Stimulated activated CD8-positive, alpha-beta memory T cell treated with anti-CD3 and anti-CD28 coated beads, Interleukin-2, amount 100 ng/mL, for 48 hours (primary cell): ENCODE measurements at places on chromosomes 16 and 17.

GRCh38 chr17:65362826-65363225, 198.6 kb downstream of the AXIN2 start:
- no peak for DNase-seq

DNA sequence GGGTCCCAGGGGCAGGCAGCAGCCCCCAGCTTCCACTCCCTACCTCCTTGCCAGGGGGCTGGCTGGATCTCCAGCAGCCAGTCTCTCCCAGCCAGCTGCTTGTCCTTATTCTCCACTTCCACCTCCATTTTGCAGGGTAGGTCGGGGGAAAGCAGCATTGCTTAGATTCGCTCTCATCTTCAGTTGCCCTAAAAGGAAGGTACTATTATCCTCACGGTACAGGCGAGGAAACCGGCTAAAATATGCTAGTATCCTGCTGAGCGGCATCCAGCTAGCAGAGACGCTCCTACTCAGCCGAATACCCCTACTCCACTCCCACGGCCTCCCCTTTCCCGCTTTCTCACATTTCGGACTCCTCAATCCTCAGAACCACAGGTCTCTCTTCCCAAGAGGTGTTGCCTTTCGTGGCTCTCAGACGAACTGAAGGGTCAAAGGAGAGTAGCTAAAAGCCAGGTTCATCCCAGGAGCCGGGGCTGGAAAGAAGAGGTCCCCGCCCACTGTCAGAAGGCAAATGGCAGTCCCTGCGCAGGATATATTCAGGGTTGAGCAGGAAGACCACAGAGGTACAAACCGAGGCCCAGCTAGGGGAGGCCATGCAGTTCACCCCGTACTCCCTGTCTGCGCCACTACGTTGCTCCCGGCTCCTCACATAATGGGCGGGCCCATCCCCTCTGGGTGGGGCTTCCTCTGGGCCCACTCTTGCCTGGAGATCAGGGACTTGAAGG, 1.7 kb upstream of the RAB11FIP4 start:
- DNase-seq: no peak

DNA sequence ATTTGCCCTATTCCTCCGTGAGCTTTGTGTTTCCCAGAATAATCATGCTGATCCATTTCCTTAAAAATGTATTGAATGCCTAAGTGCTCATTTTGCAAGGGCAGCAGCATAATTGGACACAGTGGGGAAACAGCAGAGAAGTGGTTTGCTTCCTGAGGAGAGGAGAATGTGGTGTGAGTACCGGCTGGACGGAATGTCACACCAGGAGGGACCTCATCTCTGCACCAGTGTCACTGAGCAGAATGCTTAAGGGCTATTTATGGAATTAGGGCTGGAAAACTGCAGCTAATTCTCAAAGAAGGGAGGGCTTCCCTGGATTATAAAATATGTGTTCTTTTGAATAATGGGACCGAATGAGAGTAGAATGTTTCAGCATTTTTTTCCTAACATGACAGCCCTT, 1100.6 kb upstream of the RBFOX1 start:
- no peak for DNase-seq

GRCh38 chr17:69761767-69762321, 313.2 kb upstream of the KCNJ16 start:
- no peak for DNase-seq

- DNase-seq: no peak
Observed at GRCh38 chr17:81173762-81174155, 7.7 kb upstream of the AATK start.

- DNase-seq: no peak
Observed at GRCh38 chr16:17380613-17381012, 90.1 kb downstream of the XYLT1 start.

DNA sequence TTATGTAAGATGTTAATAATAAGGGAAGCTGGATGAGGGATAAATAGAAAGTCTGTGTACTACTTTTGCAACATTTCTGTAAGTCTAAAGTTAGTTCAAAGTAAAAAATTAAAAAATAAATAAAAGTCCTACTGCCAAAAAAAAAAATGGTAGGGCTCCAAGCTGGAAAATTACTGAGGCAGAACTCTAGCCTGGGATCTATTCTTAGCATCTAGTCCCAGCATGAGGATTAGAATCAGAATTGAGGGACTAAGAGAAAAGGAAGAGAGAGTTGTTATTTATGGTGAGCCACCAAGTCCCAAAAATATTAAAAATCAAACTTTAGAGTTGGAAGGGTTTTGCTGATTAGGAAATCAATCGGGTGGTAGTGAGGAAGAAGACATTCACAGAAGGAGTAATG, 110.3 kb downstream of the CYB561 start:
- DNase-seq: no peak

- no peak for DNase-seq
Observed at GRCh38 chr17:58085039-58085715, 2.0 kb downstream of the DYNLL2 start.

DNA sequence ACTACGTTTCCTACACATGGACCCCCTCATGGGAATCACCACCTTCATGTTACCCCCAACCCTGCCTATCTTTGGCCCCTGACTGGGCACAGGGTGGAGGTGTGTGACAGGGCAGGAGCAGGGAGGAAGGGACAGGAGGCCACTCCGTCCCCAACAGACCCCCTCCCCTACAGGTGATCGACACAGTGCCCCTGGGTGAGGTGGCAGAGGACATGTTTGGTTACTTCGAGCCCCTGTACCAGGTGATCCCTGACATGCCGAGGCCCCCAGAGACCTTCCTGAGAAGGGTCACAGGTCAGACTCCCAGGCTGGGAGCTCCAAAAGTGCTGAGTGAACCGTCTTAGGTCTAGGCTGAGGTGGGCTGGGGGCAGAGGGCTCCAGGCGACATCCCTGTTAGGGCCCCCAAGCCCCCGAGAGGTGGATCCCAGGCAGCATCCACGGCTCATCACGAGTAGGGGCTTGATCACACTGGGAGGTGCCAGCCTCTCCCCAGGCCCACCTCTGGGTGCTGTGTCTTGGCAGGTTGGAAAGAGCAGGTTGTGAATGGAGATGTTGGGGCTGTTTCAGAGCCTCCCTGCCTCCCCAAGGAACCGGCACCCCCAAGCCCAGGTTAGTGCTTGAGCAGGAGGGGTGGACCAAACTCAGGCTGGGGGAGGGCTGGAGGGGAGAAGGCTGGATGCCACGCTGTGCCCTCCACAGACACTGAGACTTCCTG, 1.5 kb downstream of the ACBD4 start:
- no peak for DNase-seq

DNA sequence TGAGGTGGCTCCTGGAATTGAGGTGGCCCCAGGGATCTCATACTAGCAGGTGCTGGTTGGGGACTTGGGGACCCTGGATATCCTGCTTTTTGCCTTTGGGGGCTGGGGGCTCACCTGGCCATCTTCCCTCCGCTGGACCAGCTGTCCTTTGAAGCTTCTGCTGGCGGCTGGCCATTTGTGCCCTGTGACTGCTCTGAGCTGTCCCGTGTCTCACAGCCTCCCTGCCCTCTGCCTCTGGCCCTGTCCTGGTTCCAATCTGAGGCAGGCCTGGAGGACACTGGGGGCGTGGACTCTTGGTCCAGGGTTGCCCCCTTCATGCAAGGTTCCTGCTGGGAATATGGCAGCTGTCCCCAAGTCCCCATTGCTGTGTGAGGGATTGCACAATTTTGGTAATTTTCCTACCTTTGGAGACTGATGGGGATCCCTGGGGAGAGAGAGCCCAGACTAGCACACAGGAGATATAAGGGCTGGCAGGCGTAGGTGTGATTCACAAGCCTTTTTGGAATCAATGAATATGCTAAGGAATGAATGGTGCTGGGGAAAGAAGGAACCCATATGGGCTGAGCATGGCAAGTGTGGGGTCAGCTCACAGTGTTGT, 19.2 kb downstream of the ADCY7 start:
- DNase-seq: no peak

- peak; percentile 50 for DNase-seq
Observed at GRCh38 chr17:50346313-50347116, 589 bp downstream of the XYLT2 start.

- no peak for DNase-seq
Observed at GRCh38 chr17:33192951-33193911, 99.9 kb downstream of the ASIC2 start.

DNA sequence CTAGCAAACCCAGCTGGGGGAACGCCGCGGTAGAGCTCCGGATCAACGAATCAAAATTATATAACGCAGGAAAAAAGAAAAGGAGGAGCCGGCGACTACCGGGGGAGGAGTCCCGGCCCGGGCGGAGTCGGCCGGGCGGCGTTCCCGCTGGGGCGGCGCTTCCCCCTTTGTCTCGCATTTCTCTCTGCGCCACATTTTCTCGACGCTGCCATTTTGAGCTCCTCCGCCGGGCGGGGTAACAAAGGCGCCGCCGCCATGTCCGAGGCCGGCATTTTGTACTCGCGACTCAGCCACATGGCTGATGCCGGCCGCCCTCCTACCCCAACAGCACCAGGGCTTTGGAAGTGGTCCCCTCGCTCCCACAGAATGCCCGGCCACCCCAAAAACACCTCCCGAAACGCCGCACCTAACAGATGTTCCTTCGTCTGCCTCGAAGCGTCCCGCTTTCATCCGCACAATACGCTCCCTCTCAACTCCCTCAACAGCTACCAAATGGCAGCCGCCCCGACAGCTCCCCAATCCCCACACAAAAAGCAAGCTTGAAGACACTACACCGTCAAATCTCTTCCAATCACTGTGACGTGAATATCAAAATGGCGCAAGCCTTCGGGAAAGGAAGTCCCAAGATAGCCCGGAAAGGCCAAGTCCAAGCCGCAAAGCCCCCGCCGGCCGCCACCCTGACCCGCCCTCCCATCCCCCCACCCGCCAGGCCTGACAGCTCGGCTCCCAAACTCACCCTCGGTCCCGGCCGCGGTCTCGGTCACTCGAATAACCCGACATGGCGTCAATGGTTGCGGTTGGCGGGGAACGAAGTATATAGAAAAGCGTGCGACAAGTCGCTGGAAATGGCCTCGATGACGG, 519 bp downstream of the DDX5 start:
- peak; percentile 66 for DNase-seq

DNA sequence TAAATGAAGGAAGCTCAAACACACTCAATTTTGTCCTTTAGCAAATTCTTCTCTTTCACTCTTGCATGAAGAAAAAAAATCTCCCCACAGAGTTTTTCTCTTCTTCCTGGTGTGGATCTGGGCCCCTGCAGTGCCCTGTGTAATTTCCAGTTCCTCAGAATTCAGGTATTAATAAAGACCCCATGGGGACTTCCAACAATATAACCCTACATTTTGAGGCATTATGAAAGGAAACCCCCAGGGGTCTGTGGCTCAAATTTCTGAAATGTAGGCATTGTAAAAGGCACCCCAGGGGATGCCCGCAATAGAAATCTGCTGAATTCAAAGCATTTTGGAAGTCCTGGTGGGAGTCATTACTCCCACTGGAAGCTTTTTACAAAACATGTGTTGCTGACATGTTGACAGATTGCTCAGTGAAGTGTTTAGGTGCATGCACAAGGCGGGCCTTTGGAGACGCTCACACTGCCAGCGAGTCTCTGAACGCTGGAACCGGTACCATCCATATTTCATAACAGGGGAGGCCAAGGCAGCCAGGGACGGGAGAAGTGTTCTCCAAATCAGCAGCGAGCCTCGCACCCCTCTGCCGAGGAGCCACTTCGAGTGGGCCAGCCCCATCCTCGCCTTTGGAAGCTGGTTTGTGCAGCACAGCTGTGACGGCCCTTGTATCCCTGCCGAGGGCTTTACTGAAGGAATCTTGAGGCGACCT, 154.0 kb downstream of the ZNF423 start:
- DNase-seq: no peak

- no peak for DNase-seq
Observed at GRCh38 chr17:18145811-18146210, 37.3 kb downstream of the MYO15A start.

DNA sequence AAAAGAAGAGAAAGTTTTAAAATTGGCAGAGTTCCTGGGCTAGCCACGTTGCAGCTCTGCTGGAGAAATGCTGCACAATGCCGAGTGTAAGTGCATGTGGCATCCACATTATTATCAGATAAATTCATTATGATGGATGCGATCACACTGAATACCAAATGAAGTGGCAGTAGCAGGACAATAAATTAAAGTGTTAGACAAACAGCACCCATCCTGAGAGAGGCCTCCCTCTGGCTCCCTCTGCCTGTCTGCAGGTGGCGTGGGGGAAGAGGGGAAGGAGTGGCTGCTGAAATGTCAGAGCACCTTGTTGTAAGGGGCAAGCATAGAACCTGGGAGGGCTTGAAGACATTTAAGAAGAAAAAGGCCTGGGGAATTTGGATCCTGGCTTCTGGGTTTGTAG, 324.1 kb downstream of the HAPSTR1 start:
- DNase-seq: no peak

GRCh38 chr17:29709866-29710519, 87.3 kb upstream of the CORO6 start:
- DNase-seq: no peak

GRCh38 chr17:58300336-58300735, 19.6 kb upstream of the MPO start:
- DNase-seq: no peak

DNA sequence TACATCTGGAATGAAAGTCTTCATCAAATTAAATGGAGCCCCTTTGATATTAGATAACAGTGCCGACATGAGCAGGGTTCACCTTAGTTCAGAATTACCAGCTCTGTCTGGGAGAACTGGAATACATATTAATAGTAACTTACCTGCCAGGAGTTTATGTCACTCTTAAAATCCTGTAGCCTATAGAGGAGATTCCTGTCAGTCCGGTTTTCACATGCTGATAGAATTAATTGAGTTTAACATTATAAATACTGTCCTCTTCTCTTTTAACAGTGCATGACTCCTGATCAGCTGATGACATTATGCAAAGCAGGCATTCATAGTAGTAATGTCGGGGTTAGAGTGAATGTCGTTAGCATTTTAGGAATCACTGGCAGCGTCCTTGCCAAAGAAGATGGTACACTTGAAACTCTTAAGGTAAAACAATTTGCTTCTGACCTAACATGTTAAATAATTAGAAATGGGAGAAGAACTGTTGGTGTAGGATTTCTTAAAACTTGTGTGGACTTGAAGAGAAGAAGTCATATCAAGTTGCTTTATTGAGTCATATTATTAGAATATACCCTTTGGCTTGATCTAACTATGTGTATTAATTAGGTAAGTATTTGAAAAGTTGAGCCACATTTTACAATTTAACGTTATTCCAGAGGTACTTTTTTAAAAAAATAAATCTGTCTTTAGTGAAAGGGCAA, 34.3 kb downstream of the HEATR3 start:
- DNase-seq: no peak

- no peak for DNase-seq
Observed at GRCh38 chr16:29760567-29761279, 14.9 kb upstream of the C16orf54 start.

GRCh38 chr17:55527540-55528118, 16.4 kb upstream of the SMIM36 start:
- DNase-seq: no peak
